Testis (tissue), 5 donors: ENCODE measurements at places on chromosomes 3 and 15. TPM values are rescaled to one million over a fixed set of nuclear protein-coding genes. Genes with fewer than 3 reads are reported as not detected.

Gene ZCWPW2
- total RNA-seq, result 5.2 TPM

Gene FEZF2
- not detected for total RNA-seq

DNA sequence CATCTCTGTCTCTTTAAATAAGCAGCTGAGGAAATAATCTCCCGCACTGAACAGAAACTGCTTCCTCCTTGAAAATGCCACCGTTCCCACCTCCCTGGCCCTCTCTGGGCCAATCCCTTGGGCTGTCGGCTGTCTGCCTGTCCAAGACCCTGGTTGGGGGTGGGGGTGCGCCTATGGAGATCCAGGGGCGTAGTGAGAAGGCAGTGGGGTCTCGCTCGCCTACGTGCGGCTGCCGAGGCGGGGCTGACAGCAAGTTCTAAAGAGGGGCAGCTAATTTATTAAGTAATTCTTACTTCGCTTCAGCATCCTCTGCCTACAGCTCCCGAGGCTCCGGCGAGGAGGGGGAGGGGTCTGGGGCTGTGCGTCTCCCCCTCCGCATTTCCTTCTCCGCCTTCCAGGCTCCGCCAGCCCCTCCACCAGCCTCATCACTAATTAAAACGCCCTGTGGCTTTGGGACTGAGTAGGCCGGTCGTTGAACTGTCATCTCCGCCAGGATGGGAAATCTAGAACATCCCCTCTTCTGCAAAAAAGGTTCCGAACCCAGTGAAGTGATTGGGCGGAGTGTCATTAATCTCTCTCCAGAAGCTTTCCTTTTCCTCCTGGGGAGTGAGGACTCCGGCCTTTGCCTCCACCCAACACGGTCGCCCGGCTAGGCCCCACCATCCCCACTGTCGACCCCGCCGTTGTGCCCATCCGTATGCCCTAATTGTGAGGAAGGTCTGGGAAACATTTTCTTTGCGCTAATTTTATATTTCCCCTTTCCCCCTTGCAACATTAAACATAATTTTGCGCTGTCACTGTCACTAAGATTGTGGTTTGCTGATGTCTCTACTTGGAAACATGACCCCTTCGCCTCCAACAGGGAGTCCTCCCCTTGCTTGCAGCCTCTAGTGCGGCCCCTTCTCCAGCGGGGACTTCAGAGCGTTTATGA, 16.9 kb downstream of the NR2F2 start:
- no peak for DNase-seq

Gene SH3BP5
- total RNA-seq, result 126 TPM

DNA sequence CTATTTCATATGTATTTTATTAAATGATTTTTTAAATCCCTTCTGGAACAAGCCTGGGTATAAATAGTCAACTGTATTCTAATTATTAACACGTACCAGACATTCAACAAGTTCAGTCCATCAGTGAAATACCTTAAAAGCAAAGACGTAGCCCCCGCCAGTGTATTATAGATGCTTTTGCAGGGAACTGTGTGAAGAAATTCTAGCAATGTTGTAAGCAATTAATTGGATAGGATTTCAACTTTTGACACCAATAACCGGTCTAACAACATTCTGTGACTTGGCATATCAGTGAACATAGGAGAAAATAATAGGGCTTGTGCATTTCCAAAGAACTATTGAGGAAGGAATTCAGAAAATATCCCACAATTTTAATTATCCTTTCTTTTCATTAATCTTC, 67.2 kb upstream of the TGFBR2 start:
- no peak for DNase-seq

- DNase-seq, result no peak
These were observed 93.8 kb downstream of the NSUN3 start for GRCh38 chr3:94156626-94157025.
